Neural progenitor cell (in vitro differentiated cells): ENCODE measurements at places on chromosomes 6 and 20.

GRCh38 chr20:17287503-17287902 is 60.7 kb downstream of the PCSK2 start:
- no peak overlapping the region for H3K27ac ChIP-seq
- H3K36me3 ChIP-seq, result no peaks in the 10 kb centered on the region
- no peak overlapping the region for H3K4me3 ChIP-seq
- no peaks in the 10 kb centered on the region for H3K27me3 ChIP-seq

- H3K36me3 ChIP-seq, result no peaks in the 10 kb centered on the region
- H3K4me1 ChIP-seq, result no peaks in the 10 kb centered on the region
- DNase-seq, result no peak
- no peak overlapping the region for H3K4me3 ChIP-seq
- no peaks in the 10 kb centered on the region for H3K27me3 ChIP-seq
Measured at GRCh38 chr6:20020526-20020925, 183.4 kb downstream of the ID4 start.

- peaks cover 32% of the 10 kb centered on the region for H3K4me1 ChIP-seq
- DNase-seq, result no peak
- no peak overlapping the region for H3K4me3 ChIP-seq
- no peak overlapping the region for H3K27ac ChIP-seq
- H3K27me3 ChIP-seq, result no peaks in the 10 kb centered on the region
Measured at GRCh38 chr6:40179496-40179895, 245.2 kb upstream of the MOCS1 start.

DNA sequence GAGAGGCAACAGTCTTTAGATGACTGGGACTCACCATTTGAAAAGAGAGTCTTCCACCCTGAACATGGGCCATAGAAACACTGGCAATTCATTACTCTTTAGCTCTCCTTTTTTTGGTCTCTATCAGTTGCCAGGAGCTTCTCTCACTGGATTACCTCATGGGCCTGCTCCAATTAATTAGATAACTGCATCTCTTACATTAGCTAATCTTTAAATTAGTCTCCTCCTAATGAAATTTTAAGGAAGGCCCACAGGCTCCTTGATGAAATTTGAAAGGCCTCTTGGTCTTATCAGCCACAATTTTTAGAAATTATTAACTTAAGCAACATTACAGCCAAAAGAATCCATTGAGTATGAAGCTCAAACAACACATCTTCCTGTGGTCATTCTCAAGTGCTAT is 184.4 kb downstream of the UNC5CL start:
- H3K27ac ChIP-seq, result no peak overlapping the region
- H3K4me3 ChIP-seq, result no peak overlapping the region
- H3K27me3 ChIP-seq, result no peaks in the 10 kb centered on the region
- no peaks in the 10 kb centered on the region for H3K4me1 ChIP-seq
- no peaks in the 10 kb centered on the region for H3K36me3 ChIP-seq
- DNase-seq, result no peak

- no peak for DNase-seq
- H3K27me3 ChIP-seq, result no peaks in the 10 kb centered on the region
- no peak overlapping the region for H3K27ac ChIP-seq
- no peaks in the 10 kb centered on the region for H3K36me3 ChIP-seq
Measured at GRCh38 chr6:128739112-128739511, 143.8 kb upstream of the LAMA2 start.

DNA sequence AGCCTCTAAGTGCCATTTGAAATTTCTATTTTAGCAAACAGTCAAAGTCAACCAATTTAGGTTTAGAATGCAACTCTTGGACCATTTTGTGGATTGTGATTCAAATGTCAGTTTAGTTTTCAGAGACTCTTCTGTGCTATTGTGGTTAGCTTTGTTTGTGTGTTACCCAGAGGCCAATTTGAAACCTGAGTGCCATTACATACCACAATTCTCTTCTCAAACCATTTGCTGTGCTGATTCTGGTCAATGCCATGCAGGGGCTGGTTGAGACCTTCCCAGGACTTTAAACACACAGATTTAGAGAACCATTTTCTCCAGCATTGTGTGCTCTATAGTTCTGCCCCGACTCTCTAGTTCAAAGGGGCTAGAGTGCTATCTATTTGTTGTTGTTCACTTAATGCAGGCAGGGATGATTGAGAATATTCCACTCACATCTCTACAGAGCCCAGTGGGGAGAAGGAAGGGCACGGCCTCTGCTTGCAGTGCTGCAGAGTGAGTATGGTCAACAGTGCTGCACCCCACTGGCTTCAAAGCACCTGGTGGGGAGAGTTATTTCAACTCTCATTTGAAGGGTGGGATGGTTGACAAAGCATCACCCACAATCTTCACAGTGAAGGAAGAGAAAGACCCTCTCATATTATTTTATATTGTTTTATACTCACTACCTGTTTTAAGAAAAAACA is 738.2 kb downstream of the COL12A1 start:
- DNase-seq, result no peak
- no peaks in the 10 kb centered on the region for H3K4me1 ChIP-seq
- H3K27ac ChIP-seq, result no peak overlapping the region
- no peaks in the 10 kb centered on the region for H3K36me3 ChIP-seq

GRCh38 chr6:14729129-14729871 is 516.6 kb upstream of the JARID2 start:
- no peak overlapping the region for H3K4me3 ChIP-seq
- peaks cover 3% of the 10 kb centered on the region for H3K27me3 ChIP-seq
- no peaks in the 10 kb centered on the region for H3K36me3 ChIP-seq

- H3K4me3 ChIP-seq, result no peak overlapping the region
- no peaks in the 10 kb centered on the region for H3K36me3 ChIP-seq
- no peak for DNase-seq
- no peaks in the 10 kb centered on the region for H3K4me1 ChIP-seq
Measured at GRCh38 chr6:74284284-74284683, 588.3 kb downstream of the CD109 start.

DNA sequence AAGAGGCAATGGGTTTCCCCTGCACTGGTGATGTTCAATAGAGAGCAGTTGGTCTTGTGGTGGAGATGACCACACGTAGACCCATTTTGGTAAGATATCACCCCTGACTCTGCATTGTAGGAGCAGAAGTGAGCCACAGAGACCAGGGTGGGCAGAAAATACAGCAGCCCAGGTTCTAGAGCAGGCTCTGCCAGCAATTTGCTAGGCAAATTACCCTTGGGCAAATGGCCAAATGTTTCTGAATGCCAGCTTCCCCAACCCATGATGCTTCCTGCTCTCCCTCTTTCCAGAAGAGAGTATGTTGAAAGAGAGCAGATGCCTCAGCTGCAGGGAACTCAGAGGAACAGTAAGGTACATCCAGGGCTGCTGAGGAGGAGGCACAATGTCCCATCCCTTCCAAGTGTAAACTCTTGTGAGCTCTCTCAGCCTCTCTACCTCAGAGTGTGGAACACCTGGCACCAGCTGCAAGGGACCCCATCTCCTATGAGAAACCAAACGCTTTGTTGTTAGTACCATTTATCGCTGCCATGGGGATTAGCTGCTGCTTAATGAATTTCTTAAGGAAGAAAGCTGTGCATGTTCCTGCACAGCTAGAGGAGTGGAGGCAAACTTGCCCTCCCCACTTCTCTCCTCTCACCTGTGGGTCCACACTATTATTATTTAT is 317.5 kb upstream of the MOCS1 start:
- H3K27me3 ChIP-seq, result no peaks in the 10 kb centered on the region
- DNase-seq, result no peak
- H3K4me1 ChIP-seq, result peaks cover 6% of the 10 kb centered on the region

DNA sequence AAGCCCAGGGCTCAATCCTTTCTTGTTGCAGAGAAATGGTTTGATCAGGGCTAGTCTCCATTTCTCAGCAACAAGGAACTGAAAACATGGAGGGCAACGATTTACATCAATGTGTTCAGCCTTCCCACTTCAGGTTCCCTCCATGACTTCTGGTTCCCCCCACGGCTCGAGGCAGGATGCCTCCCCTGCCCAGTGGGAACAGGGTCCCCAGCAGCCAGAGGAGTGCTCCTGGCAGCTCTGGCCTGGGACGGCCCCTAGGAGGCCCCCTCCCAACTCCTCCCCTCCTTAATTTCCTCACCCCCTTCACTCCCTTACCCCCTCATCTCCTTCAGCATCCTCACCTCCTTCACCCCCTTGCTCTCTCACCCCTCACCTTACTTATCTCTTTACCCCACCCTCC is 283.8 kb downstream of the CDC5L start:
- no peak overlapping the region for H3K4me3 ChIP-seq
- H3K4me1 ChIP-seq, result peaks cover 20% of the 10 kb centered on the region
- H3K27me3 ChIP-seq, result no peaks in the 10 kb centered on the region

GRCh38 chr20:33263784-33264183 is 19.2 kb upstream of the BPIFB1 start:
- no peaks in the 10 kb centered on the region for H3K27me3 ChIP-seq
- no peak for DNase-seq
- no peaks in the 10 kb centered on the region for H3K4me1 ChIP-seq
- H3K36me3 ChIP-seq, result no peaks in the 10 kb centered on the region

- H3K36me3 ChIP-seq, result no peaks in the 10 kb centered on the region
- H3K4me1 ChIP-seq, result peaks cover 8% of the 10 kb centered on the region
- H3K27ac ChIP-seq, result no peak overlapping the region
- no peaks in the 10 kb centered on the region for H3K27me3 ChIP-seq
- H3K4me3 ChIP-seq, result no peak overlapping the region
Measured at GRCh38 chr6:39083231-39083634, 31.8 kb downstream of the SAYSD1 start.

DNA sequence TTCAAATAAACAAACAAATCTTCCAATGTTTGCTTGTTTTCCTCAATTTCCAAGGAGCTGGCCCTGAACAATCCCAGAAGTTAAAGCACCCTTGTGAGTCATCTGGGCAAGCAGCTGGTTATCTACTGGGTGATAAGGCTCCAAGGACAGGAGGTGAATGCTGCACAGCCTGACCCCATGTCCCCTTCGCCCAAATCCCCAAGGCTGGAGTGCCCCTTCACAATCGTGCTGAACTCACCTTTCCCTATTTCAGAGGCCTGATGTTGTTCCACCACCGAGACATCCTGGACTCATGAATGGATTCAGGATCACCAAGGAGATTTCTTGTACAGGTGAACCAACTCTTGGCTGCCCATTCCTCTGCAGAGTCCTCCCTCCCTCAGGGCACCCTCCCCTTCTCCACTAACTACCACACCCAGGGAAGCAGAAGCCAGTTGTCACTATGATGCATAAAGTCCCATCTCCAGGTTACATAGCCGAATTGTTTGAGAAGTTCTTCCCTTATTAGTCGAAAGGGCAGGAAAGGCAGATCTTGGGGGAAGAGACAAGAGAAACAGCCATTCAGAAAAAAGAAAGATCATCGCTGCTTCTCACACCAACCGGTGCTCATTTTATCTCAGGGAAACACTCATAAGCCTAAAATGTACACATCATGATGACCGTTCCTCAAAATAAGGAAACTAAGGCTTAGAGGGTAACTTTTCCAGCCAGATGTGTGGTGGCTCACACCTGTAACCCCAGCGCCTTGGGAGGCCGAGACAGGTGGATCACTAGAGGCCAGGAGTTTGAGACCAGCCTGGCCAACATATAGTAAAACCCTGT is 138.8 kb upstream of the RREB1 start:
- no peaks in the 10 kb centered on the region for H3K36me3 ChIP-seq
- no peak overlapping the region for H3K4me3 ChIP-seq
- H3K27ac ChIP-seq, result no peak overlapping the region
- no peaks in the 10 kb centered on the region for H3K27me3 ChIP-seq
- no peak for DNase-seq
- no peaks in the 10 kb centered on the region for H3K4me1 ChIP-seq

DNA sequence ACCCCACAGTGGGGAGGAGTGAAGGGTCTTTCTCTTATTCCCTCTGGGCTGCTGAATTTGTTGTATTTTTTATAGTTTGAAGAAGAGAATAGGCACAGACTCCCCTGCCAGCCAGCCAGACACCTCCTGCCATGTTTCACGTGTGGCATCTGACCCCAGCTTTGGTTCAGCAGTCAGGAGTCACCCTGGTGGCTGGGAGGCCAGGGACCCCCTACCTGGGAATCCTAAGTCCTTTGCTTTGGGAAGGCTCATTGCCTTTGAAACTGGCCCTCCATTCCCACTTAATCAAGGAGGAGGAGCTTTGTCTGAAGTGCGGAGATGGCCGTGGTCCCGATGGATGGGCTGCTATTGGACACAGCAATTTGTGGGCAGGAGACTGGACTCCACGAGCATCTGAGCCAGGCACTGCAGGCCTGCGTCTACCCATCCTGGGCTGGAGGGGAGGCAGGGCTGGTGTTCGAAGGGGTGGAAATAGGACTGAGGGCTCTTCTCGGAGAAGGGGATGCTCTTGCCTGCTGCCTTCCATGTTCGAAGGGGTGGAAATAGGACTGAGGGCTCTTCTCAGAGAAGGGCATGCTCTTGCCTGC is 196.1 kb downstream of the DLL1 start:
- no peak overlapping the region for H3K4me3 ChIP-seq
- H3K27me3 ChIP-seq, result no peaks in the 10 kb centered on the region
- H3K27ac ChIP-seq, result no peak overlapping the region
- peaks cover 20% of the 10 kb centered on the region for H3K4me1 ChIP-seq
- DNase-seq, result no peak
- no peaks in the 10 kb centered on the region for H3K36me3 ChIP-seq

DNA sequence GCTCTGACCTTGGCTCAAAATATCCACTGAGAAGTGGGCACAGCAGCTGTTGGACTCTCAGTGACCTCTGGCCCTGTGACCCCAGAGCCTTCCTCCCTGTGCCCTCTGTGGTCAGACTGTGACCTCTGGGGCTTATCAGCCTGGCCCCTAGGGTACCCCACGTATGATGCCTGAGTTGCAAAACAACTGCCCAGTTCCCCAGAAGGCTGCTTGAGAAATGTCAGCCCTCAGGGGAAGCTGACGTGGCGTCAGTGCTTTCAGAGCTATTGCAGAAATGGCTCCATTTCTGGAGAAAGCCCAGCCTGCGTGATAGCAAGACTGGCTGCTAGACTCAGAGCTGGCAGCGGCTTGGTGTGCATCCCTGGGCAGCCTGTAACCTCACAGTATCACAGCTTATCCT is 31.5 kb upstream of the TGM2 start:
- peaks cover 7% of the 10 kb centered on the region for H3K4me1 ChIP-seq
- no peak overlapping the region for H3K4me3 ChIP-seq
- no peak for DNase-seq
- no peaks in the 10 kb centered on the region for H3K36me3 ChIP-seq
- no peaks in the 10 kb centered on the region for H3K27me3 ChIP-seq
- no peak overlapping the region for H3K27ac ChIP-seq

GRCh38 chr6:4640139-4640538 is 136.1 kb upstream of the CDYL start:
- no peaks in the 10 kb centered on the region for H3K27me3 ChIP-seq
- no peak overlapping the region for H3K4me3 ChIP-seq
- H3K27ac ChIP-seq, result no peak overlapping the region
- DNase-seq, result no peak

- H3K4me3 ChIP-seq, result no peak overlapping the region
- peaks cover 11% of the 10 kb centered on the region for H3K36me3 ChIP-seq
- H3K27ac ChIP-seq, result no peak overlapping the region
- no peaks in the 10 kb centered on the region for H3K27me3 ChIP-seq
Measured at GRCh38 chr20:58706975-58707681, 14.5 kb downstream of the NPEPL1 start.
